Epithelial cell of proximal tubule (primary cell): ENCODE measurements at places on chromosomes 3 and 15.

- DNase-seq, result no peak
Measured at GRCh38 chr15:70054884-70055387, 42.8 kb downstream of the TLE3 start.

DNA sequence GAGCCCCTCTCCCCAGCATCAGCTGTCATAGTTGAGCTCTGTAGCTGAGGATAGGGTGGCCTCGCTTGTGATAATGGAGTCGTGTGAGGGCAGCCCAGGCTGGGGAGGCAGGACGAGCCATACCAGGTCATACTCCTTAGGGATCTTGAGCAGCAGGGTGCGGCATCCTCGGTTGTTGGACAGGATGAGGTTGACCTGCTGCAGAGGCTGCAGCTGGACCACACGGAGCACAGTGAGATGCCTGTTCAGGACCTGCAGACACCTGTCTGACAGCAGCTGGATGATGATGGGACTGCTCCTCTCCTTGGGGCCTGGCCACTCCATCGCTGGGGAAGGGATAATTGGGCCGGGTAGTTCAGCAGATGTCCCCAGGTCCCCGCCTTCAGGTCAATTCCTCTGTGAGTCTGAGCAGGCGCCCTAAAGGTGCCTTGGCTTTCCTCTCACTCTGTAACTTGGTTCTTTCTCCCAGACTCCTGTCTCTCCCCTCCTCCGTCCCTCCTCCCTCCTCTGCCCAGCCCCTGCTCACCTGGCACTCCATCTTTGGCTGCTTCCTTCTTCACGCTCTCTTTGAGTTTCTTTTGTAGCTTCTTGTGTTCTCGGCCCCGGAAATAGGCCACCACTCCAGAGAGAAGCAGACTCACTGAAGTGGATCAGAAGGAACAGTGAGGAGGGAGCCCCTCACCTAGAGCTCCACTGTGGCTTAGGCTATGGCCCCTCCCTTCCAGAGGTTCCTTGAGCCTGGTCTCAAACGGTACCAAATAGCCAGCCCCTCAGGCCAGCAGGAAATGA lies 7.8 kb downstream of the DUOX2 start:
- no peak for DNase-seq

DNA sequence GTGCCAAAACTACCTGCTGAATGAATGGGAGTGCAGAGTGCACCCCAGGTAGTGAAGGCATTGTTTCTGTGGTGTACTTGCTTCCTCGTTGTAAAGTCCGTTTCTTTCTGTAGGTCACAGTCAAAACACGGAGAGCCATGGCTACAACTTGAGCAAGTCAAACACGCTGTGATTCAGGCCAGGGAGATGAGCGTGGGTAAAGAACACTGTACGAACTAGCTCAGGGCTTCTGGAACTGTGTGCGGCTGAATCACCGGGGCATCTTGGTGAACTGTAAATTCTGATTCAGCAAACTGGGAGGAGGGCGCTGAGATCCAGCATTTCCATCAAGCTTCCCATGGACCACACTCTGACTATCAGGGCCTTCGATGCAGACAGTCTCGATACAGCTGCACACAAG lies 5.0 kb upstream of the TNK2 start:
- no peak for DNase-seq

DNA sequence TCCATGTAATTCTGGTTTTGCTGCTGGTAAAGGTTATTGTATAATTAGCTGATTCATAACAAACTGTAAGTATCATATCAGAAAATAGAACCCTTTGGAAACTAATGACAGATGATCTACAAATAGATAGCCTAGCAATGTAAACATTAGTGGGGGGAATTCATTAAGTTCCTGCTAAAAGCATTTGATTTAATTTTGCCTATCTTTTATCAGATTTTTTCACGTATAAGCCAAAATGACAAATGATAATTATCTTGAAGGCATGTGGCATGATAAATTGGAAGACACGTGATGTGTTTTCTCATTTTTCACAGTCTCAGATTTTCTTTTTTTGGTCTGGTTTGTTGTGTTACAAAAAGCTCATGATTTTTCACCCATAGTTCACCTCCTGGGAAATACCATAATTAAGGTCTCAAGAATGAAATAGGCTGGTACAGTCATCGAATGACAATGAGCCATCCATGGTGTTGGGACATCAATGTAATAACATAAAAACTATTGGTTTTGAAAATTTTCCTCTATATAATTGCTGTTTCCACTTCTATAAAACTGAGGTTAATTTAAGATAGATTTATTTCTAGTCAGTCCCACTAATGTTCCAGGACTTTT lies 325.9 kb upstream of the TBL1XR1 start:
- DNase-seq, result no peak

GRCh38 chr3:115388166-115388565 lies 235.1 kb upstream of the GAP43 start:
- DNase-seq, result no peak

DNA sequence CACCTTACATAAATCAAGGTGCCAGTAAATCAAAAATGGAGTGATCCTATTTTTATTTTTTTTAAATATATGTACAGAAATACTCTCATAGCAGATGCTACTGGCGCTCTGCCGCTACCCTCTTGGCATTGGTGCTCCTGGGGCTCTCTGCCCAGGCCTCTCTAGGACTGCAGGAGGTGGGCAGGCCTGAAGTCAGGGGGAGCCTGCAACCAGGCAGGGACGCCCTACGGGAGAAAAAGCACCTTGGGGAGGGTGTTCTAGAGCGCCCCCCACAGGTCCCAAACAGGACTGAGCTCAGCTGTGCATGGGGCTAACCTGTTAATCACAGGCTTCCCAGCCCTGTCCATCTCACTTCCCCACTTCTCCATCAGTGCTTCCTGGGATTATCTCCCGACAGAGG lies 192.5 kb downstream of the SHQ1 start:
- DNase-seq, result no peak

GRCh38 chr15:93989440-93989998 lies 241.8 kb upstream of the MCTP2 start:
- no peak for DNase-seq

GRCh38 chr15:73925848-73926218 lies 429 bp upstream of the LOXL1 start:
- no peak for DNase-seq

GRCh38 chr3:58068122-58068809 lies 60.0 kb downstream of the FLNB start:
- no peak for DNase-seq

GRCh38 chr15:39884351-39884750 lies 35.7 kb downstream of the GPR176 start:
- no peak for DNase-seq
